Stimulated activated CD4-positive, alpha-beta T cell treated with anti-CD3 and anti-CD28 coated beads, Interleukin-15, amount 100 ng/mL, for 1 hour (primary cell): ENCODE measurements at places on chromosomes 6 and 20.

- no peak for DNase-seq
Observed at GRCh38 chr20:48728042-48728825, 99.6 kb downstream of the PREX1 start.

- no peak for DNase-seq
Observed at GRCh38 chr6:52983159-52983848, 11.8 kb downstream of the GSTA4 start.

DNA sequence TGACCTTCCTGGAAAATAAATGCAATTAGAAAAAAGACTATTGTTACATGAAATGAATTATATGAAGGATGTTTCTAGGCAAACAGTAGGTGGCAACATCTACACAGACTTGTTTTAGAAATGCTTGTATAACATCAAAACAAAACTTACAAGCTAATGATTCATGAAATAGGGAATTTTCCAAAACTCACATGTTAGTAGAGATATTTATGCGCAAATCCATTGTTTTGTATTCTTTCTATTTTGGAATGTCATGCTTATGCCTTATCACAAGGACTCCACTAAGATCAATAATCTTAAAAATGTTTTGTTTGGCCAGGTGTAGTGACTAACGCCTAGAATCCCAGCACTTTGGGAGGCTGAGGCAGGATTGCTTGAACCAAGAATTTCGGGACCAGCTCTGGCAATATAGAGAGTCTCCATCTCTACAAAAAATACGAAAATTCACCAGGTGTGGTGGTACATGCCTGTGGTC, 32.3 kb upstream of the LGSN start:
- no peak for DNase-seq

GRCh38 chr6:153625089-153625488, 414.0 kb upstream of the OPRM1 start:
- no peak for DNase-seq

- DNase-seq, result no peak
Observed at GRCh38 chr6:44104481-44105021, 22.7 kb downstream of the MRPL14 start.

DNA sequence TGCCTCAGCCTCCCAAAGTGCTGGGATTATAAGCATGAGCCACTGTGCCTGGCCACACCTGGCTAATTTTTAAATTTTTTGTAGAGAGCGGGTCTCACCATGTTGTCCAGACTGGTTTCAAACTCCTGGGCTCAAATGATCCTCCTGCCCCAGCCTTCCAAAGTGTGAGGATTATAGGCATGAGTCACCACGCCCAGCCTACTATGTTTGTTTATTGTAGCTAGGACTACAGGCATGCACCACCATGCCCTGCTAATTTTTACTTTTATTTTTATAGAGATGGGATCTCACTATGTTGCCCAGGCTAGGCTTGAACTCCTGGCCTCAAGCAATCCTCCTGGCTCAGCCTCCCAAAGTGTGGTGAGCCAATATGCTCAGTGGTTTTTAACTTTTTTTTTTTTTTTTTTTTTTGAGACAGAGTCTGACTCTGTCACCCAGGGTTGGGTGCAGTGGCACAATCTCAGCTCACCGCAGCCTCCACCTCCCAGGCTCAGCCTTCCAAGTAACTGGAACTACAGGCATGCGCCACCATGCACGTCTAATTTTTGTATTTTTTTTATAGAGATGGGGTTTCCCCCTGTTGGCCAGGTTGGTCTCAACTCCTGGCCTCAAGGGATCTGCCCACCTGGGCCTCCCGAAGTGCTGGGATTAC, 12.0 kb upstream of the DDX43 start:
- no peak for DNase-seq

DNA sequence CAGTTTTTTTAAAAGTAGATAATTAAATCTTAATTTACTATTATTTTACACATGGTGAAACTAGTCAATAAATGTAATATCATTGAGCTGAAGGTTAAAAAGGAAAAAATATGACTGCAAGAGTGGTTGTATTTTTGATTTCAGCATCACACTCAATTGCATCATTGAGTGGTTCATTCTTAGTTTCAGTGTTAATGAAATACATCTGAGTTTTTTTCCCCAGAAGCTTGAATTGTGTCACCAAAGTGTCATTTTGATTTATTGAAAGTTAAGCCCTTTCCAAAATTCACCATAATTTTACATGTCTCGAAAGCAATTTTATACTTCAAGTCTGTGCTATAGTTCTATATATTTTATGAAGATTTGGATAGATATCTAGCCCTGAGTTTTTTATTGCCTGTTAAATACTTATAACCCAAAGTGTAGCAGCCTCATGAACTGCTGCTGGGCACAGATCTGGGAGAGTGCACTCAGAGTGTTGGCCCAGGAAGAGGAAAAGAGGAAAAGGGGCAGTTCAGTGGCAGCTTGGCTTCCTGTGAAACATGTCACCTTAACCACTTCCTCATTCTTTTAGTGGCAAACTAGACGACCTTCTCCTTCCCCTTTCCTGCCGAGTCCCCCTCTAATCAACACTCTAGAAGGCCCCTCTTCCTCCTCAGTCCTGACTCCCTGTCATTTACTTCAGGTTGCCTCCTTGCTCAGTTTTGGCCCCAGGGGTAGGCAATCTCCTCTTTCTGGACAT, 140.7 kb downstream of the ESR1 start:
- no peak for DNase-seq

DNA sequence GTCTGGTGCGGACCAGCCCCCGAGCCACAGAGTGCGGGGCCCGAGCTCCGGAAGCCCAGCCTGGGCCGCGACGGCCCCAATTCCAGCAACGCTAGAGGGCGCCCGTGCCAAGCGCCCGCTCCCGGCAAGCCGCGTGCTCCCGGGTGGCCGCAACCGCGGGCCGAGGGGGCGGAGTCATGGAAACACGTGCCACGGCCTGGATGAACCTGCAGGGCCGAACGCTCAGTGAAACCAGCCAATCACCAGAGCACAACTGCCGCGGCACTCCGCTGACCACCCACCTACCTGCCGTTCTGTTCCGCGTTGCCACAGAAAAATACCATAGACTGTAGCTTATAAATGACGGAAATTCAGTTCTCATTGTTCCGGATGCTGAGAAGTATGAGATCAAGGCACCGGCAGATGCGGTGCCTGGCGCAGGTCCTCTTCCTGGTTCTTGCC, 85.7 kb upstream of the FOXC1 start:
- peak; percentile 75 for DNase-seq

- DNase-seq, result no peak
Observed at GRCh38 chr6:51241376-51241775, 422.7 kb downstream of the TFAP2B start.

DNA sequence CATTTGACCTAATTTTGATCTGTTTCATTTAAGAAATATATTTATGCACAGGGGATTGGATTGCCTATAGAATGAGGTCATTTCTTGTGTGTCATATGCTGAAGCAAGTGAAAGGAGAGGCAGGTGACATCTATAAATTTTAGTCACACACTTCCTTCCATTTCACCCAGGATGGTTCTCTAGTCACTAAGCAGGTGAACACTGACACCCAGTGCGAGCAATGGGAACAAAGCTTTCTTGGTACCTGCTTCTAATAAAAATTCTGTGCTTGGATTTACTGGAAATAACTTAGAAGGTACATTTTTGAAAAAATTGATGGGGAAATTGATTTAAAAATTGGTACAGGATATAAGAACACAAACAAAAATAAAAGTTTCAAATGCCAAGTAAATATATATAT, 66.9 kb upstream of the MC3R start:
- no peak for DNase-seq

GRCh38 chr6:1611572-1612298, 2.0 kb downstream of the FOXC1 start:
- no peak for DNase-seq

DNA sequence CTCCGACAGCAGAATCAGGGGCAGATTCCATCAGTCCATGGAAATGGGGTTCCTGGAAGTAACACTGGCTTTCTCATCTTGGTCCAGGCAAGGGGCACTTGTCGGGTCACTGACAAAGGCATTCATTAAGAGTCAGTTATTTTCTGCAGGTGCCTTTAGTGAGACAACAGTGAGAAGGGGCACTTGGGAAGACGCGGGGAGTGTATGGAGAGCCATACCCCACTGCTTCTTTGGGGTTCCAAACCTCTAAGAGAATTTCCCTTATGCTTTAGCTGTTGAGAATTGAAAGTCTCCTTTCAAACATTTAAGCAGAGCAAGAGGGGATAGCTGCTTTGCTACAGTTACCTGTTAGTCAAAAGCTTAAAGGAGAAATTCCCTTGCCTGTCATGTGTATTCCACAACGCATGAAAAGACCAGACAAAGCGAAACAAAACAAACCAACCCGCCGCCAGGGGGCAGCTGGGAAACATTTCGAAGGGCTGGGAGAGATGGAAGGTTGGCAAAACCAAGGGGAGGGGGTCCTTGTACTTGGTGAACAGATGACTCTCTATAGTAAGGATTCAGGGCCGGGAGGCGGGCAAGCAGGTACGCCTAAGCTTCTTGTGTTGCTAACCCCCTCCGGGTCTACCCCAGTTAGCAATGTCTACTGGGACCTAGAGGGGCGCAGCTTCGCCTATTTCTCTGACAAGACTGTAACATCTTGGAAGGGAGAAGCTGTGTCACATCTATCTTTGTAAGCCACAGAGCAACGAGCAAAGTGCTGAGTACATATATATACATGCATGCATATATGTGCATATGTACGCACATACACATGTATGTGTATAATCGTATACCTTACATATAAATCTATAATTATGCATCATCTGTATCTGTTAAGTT, 474.9 kb upstream of the AGPAT4 start:
- DNase-seq, result no peak

- DNase-seq, result no peak
Observed at GRCh38 chr6:166009385-166010031, 158.1 kb downstream of the TBXT start.

DNA sequence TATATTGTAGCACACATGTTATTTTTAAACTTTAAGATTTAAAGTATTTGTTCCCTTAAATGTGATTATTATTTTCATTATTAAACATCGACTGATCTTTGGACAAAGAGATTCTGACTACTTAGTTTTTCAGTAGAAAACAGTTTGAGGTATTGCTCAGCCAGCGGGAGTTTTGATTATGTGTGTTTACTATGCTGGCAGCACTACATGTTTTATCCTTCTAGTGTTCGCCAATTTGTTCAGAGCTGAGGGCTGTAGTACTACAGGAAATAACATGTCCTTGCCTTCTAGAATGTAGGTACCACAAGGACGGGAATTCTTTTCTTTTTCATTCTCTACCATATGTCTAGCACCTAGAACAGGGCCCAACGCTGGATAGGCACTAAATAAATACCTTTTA, 11.1 kb upstream of the LCA5 start:
- no peak for DNase-seq

DNA sequence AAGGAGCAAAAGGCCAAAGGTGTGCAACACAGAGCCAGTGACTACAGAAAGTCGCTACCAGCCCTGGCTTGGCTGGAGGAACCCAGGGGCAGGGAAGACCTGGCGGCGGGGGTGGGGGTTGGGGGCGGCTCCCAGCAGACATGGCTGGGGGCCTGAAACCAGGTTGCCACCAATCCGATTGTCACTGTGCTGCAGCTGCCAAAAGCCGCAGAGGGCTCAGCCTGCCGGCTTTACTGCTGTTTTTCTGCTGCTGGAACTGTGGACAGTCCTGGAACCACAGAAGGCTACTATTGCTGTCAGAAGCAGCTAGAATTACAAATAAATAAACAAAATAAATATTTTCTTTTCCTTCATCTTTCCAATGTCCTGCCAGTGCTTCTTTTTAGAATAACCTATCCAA, 25.7 kb upstream of the OGFRL1 start:
- no peak for DNase-seq

DNA sequence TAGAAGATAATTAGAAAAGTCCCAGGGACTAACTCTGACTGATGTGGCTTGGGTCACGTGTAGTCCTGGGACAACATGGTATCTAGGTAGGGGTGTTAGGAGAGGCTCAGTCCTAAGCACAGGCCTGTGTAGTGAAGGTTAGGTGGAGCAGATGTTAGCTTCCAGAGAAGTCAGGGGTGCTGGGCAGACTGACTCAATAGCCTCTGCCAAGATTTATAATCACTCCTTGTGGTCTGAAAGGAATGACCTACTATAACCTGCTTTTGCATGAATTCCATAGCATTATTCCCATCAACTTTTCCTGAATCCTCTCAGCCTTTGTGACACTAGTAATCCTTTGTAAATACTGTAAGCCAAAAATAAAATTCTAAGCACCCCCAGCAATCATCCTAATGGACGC, 10.2 kb upstream of the PEX7 start:
- no peak for DNase-seq

GRCh38 chr6:39211183-39211582, 18.1 kb downstream of the KCNK5 start:
- DNase-seq, result no peak

DNA sequence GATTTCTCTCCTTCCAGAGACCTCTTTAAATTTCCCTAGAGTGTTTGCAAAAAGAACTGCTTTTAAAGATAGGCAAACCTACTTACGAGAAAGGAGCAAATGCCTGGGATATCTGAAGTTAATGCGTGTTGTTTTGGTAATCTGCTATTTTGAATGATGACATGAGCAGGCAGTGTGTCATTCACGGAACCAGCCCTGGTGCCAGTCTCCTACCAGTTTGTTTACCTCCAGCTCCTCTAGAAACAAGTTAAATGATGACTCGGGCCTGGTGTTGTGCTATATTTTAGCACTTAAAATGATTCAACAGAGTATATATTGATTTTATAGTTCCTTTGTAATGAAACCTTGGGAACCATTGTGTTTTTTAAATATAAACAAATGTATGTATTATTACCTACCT, 41.1 kb upstream of the MAP3K4 start:
- no peak for DNase-seq

DNA sequence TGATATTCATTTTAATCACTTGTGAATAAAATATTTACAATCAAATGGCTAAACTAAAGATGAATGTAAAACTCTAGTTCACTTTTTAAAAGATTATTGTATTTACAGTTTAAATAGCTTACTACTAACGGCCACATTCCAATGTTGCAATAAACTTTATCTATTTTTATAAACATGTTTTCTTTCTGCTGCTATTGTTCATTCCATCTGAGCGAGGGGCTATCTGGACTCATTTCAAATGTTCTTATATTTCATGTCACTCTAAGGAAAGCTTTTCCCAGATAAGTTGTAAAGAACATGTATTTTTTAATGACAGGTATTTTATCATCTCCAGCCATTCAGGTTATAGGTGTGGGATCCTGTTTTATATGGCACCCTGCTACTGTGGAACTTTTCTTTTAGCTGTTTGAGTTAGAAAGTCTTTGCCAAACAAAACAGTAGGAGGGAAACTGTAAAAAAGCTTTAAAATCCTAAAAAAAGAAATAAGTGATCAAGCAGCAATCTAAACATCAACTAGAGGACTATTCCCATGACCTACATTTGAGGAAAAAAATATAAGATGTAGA, 42.5 kb downstream of the HMGCLL1 start:
- DNase-seq, result no peak

GRCh38 chr6:142613981-142614380, 312.2 kb downstream of the ADGRG6 start:
- no peak for DNase-seq

GRCh38 chr6:40569162-40569910, 17.8 kb downstream of the LRFN2 start:
- no peak for DNase-seq

GRCh38 chr6:111274593-111275217, 187.4 kb downstream of the SLC16A10 start:
- DNase-seq, result no peak

- DNase-seq, result no peak
Observed at GRCh38 chr20:10910535-10911178, 236.9 kb upstream of the JAG1 start.

- no peak for DNase-seq
Observed at GRCh38 chr20:33653900-33654596, 8.1 kb upstream of the C20orf144 start.

GRCh38 chr6:138184230-138184629, 22.5 kb downstream of the ARFGEF3 start:
- no peak for DNase-seq

- DNase-seq, result no peak
Observed at GRCh38 chr6:170235391-170236125, 55.3 kb downstream of the DLL1 start.
